ENCODE measurements at places on chromosomes 2 and 18. TPM values are rescaled to one million over a fixed set of nuclear protein-coding genes. Genes with fewer than 3 reads are reported as not detected.

The CDKL4 gene
- 0.60 TPM for polyA plus RNA-seq

The PAX3 gene
- polyA plus RNA-seq: not detected

The IL1RL1 gene
- not detected for polyA plus RNA-seq

The STRADB gene
- polyA plus RNA-seq: 27.0 TPM

The ODC1 gene
- polyA plus RNA-seq: 253 TPM

The CYP26B1 gene
- polyA plus RNA-seq: 0.26 TPM

The FAM237A gene
- polyA plus RNA-seq: not detected

The SALL3 gene
- not detected for polyA plus RNA-seq

The LHCGR gene
- polyA plus RNA-seq: not detected

The BCL2 gene
- 1.2 TPM for polyA plus RNA-seq

The BUB1 gene
- polyA plus RNA-seq: 10.9 TPM

The UPP2 gene
- not detected for polyA plus RNA-seq

The PRKD3 gene
- polyA plus RNA-seq: 17.5 TPM

The SLC9A4 gene
- 0.11 TPM for polyA plus RNA-seq

The PSMA8 gene
- not detected for polyA plus RNA-seq

The ABCB11 gene
- not detected for polyA plus RNA-seq

The MAP3K19 gene
- polyA plus RNA-seq: not detected

The ACADL gene
- not detected for polyA plus RNA-seq

The ME2 gene
- 35.1 TPM for polyA plus RNA-seq

The IFIH1 gene
- 0.84 TPM for polyA plus RNA-seq

The ZSWIM2 gene
- polyA plus RNA-seq: 0.05 TPM

The LIMS2 gene
- 2.2 TPM for polyA plus RNA-seq

The ZNF521 gene
- 14.1 TPM for polyA plus RNA-seq

The RPRD1A gene
- polyA plus RNA-seq: 28.9 TPM

The APCDD1 gene
- not detected for polyA plus RNA-seq

The TDRD15 gene
- polyA plus RNA-seq: not detected
